ENCODE measurements at places on chromosomes 5 and 9.

GRCh38 chr5:142584891-142585290, 101.0 kb downstream of the FGF1 start:
- no peak for DNase-seq

GRCh38 chr9:21317956-21318923, 13.1 kb upstream of the IFNA5 start:
- DNase-seq: peak; percentile 42

GRCh38 chr9:133278161-133279114, 3.4 kb upstream of the ABO start:
- no peak for DNase-seq

DNA sequence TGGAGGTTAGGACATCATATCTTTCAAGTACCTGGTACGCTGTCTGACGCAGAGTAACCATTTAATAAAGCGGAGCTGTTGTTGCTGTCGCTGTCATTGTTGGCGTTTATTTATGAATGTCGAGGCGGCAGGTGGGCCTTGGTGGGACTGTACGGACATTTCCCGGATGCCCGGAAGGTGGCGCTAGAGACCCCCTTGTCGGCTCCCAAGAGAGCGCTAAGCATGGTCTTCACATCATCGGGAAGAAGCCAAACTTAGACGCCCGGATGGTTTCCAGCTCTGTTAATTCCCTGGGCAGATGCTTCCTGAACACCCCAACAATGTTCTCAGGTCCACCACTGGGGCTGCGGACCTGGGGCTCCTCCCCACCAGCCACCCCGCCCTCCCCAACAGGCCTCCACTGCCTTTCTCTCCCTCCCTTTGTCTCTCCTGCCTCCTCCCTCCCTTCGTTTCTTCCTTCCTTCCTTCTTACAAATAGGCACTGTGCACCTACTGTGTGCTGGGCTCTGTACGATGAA, 54.1 kb downstream of the DUSP1 start:
- peak; percentile 73 for DNase-seq

DNA sequence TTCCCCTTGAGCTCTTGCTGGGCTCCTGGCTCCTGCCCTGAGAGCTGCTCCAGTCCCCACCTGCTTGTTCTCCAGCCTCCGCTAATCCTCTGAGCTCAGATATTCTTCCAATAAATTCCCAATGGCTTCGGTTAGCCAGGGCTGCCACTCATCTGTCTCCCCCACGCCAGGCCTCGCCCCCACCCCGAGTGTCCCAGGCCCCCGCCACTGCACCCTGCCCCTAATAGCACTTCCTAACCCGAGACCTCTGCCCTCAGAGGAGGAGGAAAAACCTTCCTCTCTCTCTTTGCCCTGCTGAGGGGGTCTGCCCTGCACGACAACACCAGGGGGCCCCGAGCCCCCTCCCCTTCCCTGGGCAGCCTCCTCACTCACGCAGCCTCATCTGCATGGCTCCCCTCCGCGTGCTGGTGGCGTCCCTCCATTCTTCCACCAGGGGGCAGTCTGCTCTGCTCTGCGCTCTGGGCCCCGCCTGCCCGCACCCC, 5.4 kb upstream of the LCN15 start:
- DNase-seq: peak; percentile 53

GRCh38 chr9:131543141-131543540, 2.2 kb upstream of the PRRT1B start:
- DNase-seq: no peak

GRCh38 chr5:174667526-174667925, 56.9 kb upstream of the MSX2 start:
- no peak for DNase-seq

All from activated CD4-positive, alpha-beta T cell treated with anti-CD3 and anti-CD28 coated beads, Interleukin-2, Interleukin-4, amounts not matched to agents 100 ng/mL and 50 ng/mL, durations not matched to agents 16 hours and 8 hours (primary cell).